ENCODE measurements at places on chromosomes 16 and 17. TPM values are rescaled to one million over a fixed set of nuclear protein-coding genes. Genes with fewer than 3 reads are reported as not detected.

- DNase-seq: no peak
Observed at GRCh38 chr16:24525970-24526559, 13.3 kb upstream of the RBBP6 start.

DNA sequence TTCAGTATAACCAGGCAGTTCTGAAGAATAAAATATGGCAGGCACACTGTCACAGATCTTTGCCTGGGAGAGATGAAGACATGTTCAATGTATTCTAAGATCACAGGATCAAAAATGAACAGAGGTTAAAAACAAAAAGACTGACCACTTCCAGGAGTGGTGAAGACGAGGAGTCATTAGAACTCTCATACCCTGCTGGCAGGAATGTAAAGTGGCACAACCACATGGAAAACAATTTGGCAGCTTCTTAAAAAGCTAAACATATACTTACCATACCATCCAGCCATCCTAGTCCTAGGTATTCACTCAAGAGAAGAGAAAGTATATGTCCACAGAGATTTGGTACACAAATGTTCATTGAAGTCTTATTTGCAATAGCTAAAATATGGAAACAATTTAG is 406.3 kb downstream of the NPIPA8 start:
- no peak for DNase-seq

- no peak for DNase-seq
Observed at GRCh38 chr17:1785930-1786329, 24.1 kb downstream of the SERPINF1 start.

DNA sequence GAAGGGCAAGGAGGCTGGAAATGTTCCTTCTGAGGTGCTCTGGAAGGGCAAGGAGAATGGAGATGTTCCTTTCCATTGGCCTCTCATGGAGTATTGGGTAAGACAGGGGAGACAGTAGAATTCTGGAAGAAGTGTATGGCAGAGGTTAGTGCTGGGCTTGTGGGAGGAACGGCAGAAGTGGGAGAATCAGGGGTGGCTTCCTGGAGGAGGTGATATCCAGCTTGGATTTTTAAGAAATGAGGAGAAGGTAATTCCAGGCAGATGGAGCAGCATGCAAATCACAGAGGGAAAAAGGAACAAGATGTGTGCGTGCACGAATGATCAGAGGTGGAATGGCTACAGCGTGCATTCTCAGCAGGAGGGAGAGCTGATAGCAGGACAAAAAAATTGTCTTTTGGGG is 45.1 kb upstream of the ASIC2 start:
- no peak for DNase-seq

DNA sequence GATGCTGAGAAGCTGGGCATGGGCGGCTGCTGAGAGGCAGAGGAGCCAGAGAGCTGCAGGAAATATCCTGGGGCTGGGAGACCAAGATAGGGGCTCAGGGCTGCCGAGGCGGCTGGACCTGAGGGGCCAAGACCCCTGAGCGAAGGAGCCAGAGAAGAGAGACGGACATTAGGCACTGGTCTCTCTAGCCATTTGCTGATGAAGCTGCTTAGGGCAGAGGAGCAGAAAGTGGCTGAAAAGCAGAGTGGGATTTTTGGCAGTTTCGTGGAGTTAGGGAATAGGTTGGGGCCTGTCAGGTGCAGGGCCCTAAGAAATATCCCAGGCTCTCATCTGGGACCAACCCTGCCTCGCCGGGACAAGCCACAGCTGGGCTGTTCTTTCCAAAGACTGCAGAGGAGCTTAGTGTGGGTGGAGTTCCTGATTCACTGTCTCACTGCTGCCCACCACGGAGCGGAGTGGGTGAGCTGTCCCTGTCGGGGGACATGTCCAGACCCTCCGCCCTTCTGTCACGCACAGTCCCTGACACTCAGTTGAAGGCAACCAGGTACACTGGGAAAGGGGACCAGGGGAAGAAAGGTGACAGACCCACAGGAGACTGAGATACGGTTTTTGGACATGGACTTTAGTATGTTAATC is 11.3 kb upstream of the DNASE1 start:
- DNase-seq: no peak

DNA sequence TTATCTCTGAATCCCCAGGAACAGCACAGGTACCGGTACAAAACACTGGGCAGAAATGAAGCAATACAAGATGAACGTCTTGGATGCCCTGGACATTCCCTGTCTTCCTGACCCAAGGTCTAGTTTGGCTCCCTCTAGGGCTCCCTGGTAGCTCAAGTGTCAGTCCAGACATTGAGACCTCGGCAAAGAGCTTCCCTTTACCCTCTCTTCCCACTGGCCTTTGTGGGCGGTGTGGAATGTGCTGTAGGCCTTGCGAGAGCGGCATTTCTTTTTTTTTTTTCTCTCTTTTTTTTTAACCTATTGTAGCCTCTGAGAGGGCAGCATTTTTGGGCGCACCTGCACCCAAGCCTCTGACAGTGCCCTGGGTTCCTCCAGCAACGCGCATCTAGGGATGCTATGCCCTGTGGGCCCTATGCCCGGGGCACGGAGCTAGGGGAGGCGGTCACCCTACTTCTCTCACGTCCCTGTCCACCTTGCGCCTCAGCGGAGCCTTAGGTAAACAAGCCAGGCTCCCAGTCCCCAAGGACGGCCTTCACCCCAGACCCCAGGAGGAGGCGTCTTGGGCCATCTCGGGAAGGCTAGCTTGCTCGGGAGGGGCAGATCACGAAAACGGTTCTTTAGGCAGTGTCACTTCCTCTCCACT is 1.2 kb upstream of the NFATC3 start:
- DNase-seq: no peak

DNA sequence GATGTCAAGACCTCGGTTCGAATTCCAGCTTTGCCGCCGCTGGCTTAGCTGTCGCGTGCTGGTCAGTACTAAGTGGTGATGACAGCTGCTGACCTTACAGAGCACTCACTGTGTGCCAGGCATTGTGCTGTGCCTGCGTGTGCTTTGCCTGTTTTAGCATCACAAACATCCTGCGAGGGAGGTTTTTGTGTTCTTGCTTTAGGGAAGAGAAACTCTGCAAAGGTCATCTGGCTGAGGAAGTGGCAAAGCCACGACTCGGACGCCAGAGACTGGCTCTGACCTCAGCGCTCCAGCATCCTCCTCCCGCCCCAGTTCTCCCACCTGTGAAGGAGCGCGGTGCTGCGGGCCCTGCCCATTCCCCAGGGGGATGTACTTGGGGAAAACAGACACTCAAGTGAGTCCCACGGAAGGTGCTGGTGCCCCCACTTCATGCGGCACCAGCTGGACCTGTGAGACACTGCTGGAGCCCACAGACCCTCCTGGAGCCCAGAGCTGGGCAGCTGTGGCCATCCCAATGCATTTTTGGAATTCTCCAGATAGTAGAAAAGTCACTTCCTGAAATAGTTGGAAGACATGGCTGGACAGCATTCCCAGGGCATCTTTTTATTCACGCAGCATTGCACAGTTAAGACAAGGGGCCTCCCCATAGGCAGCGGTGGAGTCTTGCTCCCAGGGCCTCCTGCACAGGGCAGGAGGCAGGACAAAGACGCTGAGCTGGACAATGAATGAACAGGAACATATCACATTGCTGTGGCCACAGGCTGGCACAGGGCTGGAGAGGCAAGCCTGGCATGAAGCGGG is 20.0 kb upstream of the HERPUD1 start:
- no peak for DNase-seq

DNA sequence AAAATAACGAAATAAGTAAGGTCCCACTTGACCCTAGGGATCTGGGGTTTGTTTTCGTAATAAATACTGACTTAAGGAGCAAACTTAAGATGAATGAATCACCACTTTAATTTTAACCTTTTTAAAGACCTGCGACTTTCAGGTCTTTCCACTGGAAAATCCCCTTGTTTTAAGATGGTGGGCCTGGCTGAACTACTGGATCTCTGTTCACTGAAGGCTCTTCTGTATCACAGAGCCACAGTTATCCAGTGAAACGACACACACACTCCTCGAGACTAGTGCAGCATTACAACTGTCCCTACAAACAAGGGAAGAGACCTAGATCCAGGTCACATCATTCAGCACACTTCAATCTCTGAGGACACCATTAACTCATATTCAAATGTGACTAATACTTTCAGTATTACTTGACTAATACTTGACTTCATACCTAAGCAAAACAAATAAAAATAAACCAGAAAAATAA is 299.0 kb downstream of the CEP112 start:
- DNase-seq: no peak

GRCh38 chr16:86942151-86943051 is 364.1 kb downstream of the FOXL1 start:
- peak; percentile 85 for DNase-seq

- peak; percentile 79 for DNase-seq
Observed at GRCh38 chr16:75555213-75555706, 792 bp downstream of the TMEM231 start.

C16orf78 gene
- not detected for total RNA-seq

- DNase-seq: no peak
Observed at GRCh38 chr16:27325736-27326135, 12.0 kb downstream of the IL4R start.

DNA sequence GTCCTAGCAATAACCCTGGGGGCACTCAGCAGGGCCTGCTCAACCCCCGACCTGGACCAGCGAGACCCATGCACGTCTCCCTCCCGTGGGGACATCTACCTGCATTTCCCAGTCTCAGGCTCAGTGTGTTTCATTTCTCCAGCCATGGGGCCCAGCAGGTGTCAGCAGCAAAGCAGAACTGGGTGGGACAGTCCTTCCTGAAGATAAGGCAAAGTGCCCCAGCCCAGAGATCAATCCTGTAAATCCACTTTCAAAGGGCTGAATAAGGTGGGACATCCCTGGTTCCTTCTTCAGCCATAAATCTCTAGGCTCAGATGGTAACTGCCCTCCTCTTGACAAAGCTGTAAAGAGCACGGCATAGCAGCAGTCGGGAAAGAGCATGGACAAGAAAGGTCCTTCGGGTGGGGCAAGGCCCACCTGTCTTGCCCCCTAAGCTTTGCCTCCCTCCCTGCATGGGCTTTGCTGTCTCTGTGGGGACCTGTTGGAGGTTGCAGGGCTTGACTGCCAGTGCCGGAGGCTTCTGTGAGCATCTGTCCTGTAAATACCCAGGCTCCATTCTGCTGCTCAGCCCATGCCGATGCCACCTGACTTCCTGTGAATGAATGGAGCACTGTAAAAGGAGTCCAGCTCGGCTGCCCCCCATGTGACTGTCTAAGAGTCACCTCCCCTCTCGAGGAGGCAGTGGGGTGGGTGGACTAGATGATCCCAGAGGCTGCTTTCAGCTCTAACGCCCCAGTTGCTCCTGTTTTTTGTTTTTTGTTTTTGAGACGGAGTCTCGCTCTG is 84.8 kb upstream of the TBC1D3K start:
- DNase-seq: no peak

DNA sequence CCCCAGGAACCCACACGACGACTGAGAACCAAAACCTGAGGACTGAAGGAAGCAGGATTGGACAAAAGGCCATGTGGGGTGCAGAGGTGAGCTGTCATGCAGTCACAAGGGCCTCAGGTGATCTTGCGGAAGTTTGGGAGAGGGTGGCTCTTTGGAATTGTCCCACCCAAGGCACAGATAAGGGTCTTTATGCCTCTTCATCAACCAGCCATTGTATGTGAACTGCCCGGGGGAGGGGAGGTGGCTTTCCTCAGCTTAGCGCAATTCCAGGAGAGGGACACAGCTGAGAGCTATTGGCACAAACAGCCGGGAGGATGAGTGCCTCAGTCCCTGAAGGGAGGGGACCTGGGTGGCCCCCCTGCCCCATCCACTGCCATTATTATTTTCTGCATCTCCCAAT is 55.1 kb upstream of the PHOSPHO1 start:
- no peak for DNase-seq

DNA sequence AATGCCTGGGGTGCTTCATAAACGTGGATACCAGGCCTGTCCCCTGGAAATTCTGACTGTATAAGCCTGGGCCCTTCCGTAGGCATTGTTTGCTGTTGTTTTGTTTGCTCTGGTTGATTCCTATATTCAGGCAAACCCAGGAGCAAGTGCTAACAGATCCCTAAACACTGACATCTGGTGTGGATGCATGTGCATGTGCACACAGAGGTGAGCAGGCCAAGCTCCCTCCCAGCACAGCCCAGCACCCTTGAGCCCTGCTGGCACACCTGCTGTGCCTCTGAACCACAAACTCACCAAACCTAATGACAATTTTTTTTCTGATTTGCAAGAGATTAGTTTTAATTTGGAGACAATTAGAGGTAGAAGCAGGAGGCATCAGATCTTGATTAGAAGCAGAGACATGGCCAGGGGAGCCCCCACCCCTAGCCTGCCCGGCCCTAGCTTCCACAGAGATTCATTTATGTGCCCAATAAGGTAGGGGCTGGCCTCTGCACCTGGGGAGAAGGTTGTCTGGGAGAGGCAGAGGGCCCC is 40.4 kb downstream of the TMEM132E start:
- no peak for DNase-seq

GRCh38 chr17:81270279-81270678 is 24.8 kb downstream of the SLC38A10 start:
- DNase-seq: no peak

GINS2 gene
- 5.3 TPM for total RNA-seq

LDAF1 gene
- total RNA-seq: 64.5 TPM

GRCh38 chr16:19142939-19143598 is 25.0 kb upstream of the SYT17 start:
- no peak for DNase-seq

GRCh38 chr16:89042711-89043551 is 50.7 kb upstream of the ACSF3 start:
- no peak for DNase-seq

GRCh38 chr17:81330884-81331245 is 35.8 kb upstream of the SLC38A10 start:
- DNase-seq: no peak

CRAMP1 gene
- total RNA-seq: 11.3 TPM

DNA sequence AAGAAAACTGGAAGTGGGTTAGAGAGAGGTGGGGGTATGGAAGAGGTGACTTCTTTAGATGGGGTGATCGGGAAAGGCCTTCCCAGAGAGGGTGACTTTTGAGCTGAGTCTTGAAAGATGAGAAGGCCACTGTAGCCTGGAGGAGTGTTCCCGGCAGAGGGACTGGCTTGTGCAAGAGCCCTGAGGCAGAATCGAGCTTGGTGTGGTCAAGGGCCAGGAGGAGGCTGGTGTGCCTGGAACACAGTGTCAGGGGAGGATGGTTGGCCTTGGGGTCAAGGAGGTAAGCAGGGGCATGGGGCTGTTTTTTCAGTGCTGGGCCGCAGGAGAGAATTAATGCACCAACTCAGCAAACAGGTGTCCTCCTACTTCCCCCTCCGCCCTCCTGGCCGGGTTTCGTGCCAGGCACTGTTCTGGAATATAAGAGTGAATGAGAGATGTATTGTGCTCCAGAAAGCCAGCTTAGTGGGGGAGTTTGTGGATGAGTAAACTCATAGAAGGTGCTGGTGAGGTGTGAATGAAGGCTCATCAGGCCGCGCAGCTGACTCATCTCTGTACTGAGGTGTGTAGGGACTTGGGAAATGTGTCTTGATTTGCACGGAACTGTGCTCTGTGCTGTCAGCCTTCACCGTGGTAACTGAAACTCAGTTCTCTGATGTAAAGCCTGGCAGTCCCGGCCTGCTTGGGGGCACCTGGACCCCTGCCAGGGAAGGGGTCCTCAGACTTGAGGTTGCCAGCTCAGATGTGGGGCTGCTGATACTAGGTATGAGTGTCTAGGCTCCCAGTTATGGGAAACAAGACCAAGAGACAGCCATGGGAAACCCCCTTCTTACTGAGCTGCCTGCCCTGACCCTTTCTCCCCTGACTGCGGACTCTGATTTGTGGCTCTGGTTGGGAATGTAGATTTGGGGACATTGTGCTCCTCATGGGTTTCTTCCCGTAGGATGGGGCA is 15.3 kb downstream of the KSR1 start:
- no peak for DNase-seq

- DNase-seq: no peak
Observed at GRCh38 chr17:66595893-66596292, 239.0 kb upstream of the CACNG5 start.

Data from skin of body (tissue), 3 donors.